ENCODE measurements at places on chromosomes 5 and 9.

DNA sequence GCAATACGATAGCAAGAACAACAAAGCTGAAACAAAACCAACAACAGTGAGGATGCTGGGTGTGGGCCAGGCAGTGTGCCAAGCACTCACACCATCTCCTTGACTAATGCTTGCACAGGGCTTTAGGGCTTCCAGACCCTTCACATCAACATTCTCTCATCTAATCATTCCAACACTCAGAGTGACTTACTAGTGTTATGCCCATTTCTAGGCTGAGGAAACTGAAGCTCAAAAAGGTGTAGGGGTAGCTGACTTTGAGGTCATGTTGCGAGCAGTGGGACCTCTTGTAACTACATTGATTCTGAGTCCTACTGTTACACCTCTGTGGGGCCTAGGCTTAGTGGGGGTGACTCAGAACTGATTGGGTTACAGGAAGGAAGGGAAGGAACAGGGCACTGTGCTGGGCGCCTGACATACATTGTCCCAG is 9.7 kb downstream of the ANGPTL2 start:
- DNase-seq, result no peak

- no peak for DNase-seq
Measured at GRCh38 chr5:31197183-31197582, 3.7 kb downstream of the CDH6 start.

- DNase-seq, result peak; percentile 83
Measured at GRCh38 chr9:107484117-107484723, 5.3 kb downstream of the KLF4 start.

DNA sequence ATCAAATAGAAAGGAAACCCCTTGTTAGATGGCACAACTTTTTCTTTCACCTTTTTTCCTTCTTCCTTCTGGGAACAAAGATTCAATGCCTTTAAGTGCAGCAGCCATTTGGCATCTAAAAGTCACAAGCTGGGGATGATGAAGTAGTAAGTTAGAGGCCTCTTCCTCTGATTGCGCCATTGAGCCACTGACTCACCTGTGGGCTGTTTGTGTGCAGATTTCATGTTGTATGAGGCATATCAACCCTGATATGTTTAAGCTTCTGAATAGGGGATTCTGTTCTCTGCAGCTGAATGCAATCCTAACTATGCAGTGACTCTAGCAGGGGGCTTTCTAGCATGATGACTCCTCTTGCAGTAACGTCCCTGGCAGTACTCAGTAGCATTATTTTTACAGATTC is 599.9 kb downstream of the CSNK1G3 start:
- DNase-seq, result no peak
